Spleen (tissue), 13 donors: ENCODE measurements at places on chromosomes 1 and 21. TPM values are rescaled to one million over a fixed set of nuclear protein-coding genes. Genes with fewer than 3 reads are reported as not detected.

The RGS1 gene
- 73.2 TPM for polyA plus RNA-seq

The AQP10 gene
- polyA plus RNA-seq: 0.19 TPM

The AMPD1 gene
- polyA plus RNA-seq: 0.09 TPM

The LMX1A gene
- not detected for polyA plus RNA-seq

The CASZ1 gene
- 1.5 TPM for polyA plus RNA-seq

The A3GALT2 gene
- polyA plus RNA-seq: 0.10 TPM

The KRTAP21-2 gene
- polyA plus RNA-seq: not detected

The RGS13 gene
- polyA plus RNA-seq: 1.3 TPM

The PTPRU gene
- 1.00 TPM for polyA plus RNA-seq

GRCh38 chr1:9589719-9590157 is 1.0 kb downstream of the TMEM201 start:
- DNase-seq: no peak

DNA sequence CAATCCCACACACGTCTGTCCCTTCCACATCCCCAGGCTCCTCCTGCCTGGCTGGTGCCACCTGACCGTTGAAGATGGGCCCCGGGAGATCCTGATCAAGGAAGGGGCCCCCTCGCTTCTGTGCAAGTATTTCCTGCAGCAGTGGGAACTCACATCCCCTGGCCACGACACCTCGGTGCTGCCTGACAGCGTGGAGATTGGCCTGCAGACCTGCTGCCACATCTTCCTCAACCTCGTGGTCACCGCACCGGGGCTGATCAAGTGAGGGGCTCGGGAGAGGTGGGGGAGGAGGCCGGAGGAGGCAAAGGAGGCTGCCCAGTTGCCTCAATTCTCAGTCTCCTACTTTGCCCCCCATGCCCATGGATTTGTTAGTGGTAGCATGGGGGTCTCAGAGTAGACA is 5.6 kb downstream of the NCDN start:
- DNase-seq: peak; percentile 59

DNA sequence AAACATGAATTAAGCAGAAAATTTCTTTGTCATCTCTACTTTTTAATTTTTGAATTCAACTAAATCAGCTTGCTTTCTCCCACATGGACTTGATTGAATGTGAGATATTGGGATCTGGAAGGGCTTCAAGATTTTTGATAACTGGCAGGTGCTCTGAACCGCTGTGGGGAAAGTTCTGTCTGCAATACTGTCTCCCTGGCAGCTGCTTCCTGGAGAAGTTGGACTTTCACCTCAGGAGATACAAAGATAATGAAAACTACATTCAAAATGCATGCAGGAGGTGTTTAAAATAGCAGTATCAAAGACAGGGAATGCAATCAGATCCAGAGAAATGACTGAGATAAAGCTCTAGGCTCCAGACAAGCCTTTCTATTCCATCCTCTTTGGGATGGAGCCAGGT is 338.3 kb downstream of the NEGR1 start:
- DNase-seq: no peak

DNA sequence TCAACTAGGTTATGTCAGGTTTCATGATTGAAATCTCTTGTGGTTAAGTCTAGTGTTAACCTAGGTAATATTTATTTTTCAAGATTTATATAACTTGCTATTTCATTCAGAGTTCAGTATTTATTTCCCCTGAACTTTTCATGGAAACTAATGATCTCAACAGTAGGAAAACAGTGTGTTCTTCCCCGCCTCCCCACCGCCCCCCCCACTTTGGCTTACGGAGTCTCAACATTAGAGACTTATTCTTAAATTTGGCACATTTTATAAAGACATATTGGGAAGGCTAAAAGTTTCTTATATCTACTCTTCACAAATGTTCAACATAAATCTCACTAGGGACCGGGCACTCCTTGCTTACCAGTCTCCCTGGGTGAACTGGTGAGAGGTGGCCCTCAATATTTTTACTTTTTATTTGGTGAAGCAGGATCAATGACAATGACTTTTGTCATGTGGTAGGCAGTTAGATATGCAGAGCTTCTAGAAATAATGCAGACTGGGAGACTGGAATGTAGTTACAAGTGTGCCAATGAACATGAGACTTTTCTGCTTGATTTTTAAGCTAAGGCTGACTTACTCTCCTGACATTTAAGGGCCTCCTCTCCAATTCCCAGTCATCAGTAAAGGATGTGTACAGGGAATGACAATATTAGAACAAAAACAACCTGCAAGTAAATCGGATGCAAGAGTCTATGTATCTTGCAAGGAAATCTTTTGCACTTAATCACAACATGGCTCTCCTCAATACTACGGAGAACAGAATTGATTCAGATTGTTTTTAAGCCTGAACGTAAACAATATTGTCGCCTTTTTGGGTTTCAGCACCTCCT is 1.7 kb upstream of the MAN1A2 start:
- no peak for DNase-seq

- DNase-seq: no peak
Measured at GRCh38 chr1:18440385-18441226, 40.1 kb upstream of the KLHDC7A start.

DNA sequence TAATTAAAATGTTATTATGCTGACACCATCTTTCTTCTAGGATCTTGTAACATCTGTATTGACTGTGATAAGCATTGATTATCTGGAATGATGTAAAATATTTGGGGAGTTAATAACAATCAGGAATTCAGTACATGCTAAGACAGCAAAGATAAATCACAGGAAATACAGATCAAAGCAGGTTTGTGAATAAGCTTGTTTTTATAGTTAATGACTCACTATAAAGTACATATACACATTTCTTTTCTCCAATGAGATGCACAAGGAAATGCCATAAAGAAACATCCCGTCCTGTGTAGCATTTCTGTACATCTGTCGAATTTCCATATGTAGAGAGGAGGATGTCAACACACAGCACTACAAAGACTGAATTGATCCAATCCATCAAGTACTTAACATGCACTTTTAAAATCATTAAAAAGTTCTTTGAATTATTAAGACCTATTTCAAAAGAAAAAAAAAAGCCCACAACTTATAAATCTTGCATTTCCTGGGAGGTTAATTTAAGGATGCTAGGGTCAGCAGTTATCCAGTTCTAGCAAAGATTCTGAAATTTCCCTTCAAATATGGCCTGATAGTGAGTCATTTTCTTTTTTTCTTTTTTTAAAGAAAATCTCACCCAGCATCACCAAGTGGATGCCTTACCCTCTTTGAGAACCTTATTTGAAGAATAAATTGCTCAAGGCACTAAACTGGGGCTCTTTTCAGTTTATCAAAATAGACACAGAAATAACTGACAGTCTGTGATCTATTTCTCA is 243.2 kb upstream of the NR5A2 start:
- DNase-seq: no peak

GRCh38 chr1:155063550-155064110 is at the start of gene EFNA4:
Gene EFNA4 (plus strand): TSS chr1:155063740. CDS start chr1:155063824, 84 bp downstream.
- DNase-seq: peak; percentile 95

- DNase-seq: peak; percentile 74
Measured at GRCh38 chr1:201016211-201016651, 7.3 kb downstream of the KIF21B start.

GRCh38 chr1:234987415-234988154 is 141.1 kb downstream of the TOMM20 start:
- no peak for DNase-seq

- DNase-seq: no peak
Measured at GRCh38 chr1:221839782-221840395, 98.0 kb upstream of the DUSP10 start.

- peak; percentile 87 for DNase-seq
Measured at GRCh38 chr1:36321119-36321951, 2.1 kb downstream of the EVA1B start.

GRCh38 chr1:151085953-151086559 is 15.5 kb downstream of the GABPB2 start:
- no peak for DNase-seq

DNA sequence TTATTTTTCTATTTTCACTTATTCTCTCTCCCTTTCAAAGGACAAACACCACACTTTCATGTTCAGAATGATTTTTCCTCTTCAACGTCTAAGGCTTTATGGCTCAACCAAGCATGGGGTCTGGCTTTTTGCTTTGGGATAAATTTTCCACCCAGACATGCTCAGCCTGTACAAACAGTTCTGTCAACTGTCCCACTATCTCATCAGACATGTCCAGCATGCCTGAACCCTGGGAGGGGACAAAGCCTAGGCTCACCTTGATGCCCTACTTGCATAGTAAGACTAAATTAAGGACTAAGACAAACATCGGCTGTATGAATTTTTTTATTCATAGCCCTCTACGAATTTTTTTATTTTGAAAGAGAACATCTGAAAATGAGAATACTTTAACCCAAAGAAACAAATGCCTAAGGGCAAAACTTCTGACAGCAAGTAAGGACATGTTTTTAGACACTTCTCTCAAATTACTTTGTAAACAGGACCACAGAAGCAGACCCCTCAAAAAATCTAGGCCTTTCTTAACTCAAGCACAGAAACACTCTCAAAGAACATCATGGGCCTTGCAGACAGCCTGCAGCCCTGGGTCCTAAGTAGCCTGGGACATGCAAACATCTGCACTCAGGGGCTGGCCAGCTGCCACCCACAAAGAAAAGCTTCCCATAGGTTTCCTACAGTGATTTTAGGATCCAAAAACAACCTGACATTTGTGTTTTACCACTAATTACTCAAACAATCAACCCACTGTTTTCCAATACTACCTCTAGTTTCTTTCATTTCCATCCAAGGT is 72.3 kb upstream of the PALMD start:
- no peak for DNase-seq

DNA sequence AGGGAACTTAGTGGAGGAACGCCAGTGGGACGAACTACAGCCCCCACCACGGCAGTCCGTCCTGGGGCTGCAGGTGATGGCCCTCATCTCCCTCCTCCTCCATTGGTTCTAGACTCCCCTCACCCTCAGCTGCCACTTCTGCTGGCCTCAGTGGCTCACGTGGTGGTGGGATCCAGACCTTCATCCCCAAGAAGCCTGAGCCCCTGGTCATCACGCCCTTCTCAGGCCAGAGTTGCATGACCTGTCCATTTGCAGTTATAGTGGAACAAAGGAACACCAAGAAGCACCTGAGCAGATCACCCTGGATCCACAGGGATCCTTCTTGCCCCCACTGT is 13.0 kb upstream of the FAM110D start:
- no peak for DNase-seq
